Effector memory CD4-positive, alpha-beta T cell (primary cell): ENCODE measurements at places on chromosomes 12 and 14.

DNA sequence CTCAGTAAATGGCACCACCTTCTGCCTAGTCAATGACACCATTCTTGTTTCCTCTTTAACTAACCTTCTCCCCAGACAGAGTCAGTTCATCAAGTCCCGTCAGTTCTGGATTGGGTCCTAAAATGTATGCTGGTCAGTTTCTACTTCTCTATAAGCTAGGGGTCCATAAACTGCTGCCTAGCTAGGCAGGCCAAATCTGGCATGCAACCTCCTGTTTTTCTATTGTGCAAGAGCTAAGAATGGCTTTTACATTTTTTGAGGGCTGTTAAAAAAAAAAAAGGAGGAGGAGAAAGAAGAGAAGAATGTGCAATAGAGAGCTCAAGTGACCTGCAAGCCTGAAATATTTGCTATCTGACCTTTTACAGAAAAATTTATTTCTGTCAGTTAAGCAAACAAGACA is 6.4 kb upstream of the TMED10 start:
- no peak for DNase-seq

- DNase-seq: peak; percentile 19
These were observed 890 bp upstream of the KIF26A start for GRCh38 chr14:104137297-104138097.

DNA sequence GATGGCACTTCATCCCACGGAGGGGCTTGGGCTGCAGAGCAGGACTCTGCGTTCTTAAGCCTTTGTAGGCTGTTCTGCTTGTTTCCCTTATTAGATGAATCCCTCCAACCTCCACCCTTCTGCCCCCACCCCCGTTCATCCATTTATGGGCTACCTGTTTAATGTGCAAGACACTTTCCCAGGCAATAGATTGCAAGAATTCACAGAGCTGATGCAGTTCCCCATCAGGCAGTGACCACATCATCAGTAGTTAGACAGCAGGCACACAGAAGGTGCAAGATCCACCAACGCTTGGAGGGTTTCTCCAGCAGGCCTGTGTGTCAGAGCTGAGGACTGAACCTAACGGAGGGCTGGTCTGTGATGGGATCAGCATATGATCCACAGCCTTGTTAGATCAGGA is 1.2 kb upstream of the C1R start:
- DNase-seq: no peak

DNA sequence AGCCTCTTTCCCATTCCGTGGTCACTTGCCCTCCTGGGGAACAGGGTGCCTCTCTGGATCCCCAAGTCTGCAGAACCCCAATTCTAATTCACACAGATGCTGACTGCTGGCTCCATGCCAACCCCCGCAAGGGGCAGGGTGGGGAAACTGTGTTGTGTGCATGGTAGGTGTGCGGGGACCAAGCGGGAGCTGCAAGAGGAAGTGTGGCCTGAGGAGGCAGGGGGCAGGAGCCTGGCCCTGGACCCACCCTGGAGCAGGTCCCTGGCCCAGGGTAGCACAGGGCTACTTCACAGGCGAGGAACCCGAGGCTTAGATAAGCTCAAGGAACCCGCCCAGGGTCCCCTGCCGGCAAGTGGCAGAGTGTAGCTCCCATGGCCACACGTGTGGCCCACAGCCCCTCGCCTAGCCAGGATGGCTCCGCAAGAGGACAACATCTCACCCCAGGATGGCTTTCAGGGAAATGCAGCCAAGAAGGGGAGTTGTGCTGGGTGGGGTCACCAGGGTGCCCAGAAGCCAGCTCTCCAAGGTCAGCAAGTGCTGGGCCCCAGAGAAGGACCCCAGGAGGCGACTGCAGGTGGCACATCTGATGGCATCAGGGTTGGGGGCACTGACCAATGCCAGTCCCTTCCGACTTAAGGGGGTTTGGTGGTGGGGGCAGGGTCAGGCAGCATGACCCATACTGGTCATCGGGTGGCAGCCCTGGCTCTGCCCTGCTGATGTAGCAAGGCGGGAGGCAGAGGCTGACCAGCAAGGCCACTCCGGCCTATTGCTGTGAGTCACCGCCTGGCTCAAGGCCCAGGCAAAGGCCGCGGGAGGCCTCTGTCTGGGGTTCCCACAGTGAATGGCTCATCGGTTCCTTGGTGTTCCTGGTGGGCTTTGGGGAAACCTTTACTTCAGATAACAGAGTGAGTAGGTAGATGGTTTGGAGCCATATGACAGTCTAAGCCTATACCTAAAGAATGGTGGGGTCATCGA is 37.3 kb upstream of the EML1 start:
- DNase-seq: no peak

DNA sequence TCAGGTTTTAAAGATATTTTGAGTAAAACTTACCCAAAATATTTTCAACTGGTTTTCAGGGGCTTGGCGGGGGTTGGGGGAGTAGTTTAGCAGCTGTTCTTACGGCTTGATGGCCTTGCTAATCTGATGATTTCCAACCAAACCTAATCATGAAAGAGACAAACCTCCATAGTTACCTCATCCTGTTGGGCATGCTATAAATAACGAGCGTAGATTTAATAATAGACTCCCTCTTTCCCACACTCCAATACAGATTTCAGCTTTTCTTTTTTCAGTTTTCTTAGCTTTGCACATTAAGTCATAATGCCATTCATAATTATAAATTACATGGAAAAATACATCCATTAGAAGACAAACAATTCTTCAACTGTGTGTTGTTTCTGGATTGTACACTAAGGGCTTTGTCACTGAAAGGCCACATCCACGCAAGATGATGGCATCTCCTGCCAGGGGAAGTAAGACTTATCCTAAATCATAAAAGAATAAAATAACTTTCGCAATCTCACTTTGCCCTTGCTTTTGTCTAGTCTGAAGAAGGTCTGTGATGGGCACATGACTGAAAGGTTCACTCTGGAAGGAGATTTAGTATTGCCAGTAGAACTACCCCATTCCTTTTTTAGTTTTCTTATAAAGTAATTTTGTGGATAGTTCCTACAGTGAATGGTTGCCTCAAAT is 23.2 kb downstream of the ITPR2 start:
- no peak for DNase-seq

DNA sequence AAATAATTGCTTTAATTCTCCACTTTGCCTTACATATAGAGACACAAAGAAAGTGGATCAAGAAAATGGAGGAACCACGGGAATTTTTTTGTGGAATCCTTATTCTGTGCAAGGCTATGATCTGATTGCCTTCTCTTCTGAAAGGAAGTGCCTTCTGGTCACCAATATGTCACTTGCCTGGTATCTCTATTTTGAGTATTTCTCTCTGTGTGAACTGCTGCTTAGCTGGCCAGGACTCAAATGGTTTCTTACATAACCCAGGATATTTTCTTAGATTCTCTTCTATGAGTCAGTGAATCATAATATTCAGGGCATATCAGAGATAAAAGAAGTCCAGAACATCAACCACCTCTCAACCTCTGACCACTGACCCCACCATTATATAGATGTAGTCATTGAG is 156.1 kb downstream of the DIO2 start:
- DNase-seq: no peak

- DNase-seq: no peak
These were observed 35.8 kb downstream of the TIMELESS start for GRCh38 chr12:56413392-56413791.

- DNase-seq: no peak
These were observed 31.4 kb downstream of the TMEM233 start for GRCh38 chr12:119624966-119625365.

GRCh38 chr14:28975084-28975483 is 208.5 kb downstream of the FOXG1 start:
- DNase-seq: no peak
